Activated CD4-positive, alpha-beta T cell treated with anti-CD3 and anti-CD28 coated beads for 48 hours (primary cell): ENCODE measurements at places on chromosomes 5 and 9.

DNA sequence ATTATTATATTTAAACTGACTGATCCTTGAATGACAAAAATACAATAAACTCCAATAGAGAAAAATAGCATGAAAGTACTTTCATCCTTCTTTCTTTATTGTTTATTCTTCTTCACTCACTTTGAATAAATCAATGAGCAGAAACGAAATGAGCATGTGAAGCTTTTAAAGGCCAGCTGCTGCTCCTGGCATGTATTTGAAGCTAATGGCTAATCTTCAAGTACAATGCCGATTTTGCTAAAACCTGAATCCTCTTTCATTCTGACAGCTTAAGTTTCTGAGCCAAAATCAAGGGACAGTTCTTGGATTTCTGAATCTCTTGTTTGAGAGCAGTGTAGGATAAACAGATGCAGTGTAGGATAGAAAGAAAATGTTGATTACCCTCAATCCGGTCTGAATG, 237.3 kb downstream of the CDH10 start:
- no peak for DNase-seq

DNA sequence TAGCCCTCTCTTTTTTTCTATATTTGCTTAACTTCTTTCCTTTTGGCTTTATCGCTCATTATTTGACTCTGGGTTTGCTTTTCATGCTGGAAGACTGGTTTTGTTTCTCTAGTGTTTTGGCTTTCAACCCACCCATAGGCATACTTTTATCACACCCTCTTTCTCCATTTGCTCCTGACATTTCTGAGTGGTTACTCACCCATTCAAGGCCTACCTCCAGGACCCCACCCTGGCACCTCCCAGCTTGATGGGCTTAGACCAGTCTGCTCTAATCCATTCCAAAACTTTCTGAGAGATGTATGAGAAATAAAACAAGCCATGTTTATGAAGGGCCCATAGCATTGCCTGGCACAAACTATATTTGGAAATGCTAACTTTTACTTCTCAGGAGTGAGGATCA, 18.1 kb downstream of the C6 start:
- DNase-seq = no peak

- DNase-seq = no peak
Observed at GRCh38 chr9:134373953-134374300, 47.7 kb downstream of the RXRA start.

GRCh38 chr9:34123682-34124081, 2.8 kb downstream of the DCAF12 start:
- peak; percentile 22 for DNase-seq

DNA sequence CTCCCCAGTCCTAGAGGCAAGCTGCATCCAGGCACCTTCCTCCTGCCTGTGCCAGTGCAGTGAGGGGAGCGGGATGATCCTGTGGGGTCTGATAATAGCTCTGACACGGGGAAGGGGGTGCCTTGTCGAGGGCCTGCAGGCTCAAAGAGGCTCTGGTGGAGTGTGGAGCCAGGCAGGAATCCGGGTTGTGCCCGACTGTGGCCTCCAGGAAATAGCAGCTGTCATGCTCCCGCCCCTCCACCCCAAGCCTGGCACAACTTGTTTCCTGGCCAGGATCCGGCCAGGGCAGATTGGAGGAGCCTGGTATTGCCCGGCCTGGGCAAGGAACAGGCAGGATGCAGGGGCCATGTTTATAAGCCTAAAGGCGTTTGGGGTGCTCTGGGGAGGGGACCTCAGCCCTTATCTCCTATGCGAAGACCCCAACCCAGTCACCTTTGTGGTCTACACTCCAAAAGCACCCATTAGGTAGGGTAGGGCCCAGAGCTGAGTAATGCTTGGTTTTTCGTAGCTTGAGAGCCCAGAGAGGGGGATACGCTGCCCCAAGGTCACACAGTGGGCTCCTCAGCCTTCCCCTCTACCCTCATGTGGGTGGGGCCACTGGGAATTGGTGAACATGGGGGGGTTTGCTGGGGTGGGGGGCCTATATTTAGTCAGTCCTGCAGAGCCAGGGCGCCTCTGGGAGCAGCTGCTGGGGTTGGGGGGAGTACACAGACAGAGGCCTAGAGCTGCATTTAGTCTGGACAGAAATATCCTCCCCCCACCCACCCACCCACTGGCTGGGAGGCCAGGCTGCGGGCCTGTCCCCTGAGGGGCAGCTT, 12.2 kb downstream of the CXXC5 start:
- DNase-seq = no peak
